ENCODE measurements at places on chromosomes 2 and 18.
A peak's percentile ranks its signal among the peaks of the same experiment; 100 is the strongest.

- DNase-seq: no peak
Measured at GRCh38 chr18:57869221-57869620, 66.1 kb upstream of the ATP8B1 start.

GRCh38 chr2:85273738-85274731 lies 53.8 kb downstream of the TGOLN2 start:
- peak; percentile 100 for DNase-seq

- DNase-seq: no peak
Measured at GRCh38 chr2:28991021-28991420, 9.9 kb downstream of the TOGARAM2 start.

DNA sequence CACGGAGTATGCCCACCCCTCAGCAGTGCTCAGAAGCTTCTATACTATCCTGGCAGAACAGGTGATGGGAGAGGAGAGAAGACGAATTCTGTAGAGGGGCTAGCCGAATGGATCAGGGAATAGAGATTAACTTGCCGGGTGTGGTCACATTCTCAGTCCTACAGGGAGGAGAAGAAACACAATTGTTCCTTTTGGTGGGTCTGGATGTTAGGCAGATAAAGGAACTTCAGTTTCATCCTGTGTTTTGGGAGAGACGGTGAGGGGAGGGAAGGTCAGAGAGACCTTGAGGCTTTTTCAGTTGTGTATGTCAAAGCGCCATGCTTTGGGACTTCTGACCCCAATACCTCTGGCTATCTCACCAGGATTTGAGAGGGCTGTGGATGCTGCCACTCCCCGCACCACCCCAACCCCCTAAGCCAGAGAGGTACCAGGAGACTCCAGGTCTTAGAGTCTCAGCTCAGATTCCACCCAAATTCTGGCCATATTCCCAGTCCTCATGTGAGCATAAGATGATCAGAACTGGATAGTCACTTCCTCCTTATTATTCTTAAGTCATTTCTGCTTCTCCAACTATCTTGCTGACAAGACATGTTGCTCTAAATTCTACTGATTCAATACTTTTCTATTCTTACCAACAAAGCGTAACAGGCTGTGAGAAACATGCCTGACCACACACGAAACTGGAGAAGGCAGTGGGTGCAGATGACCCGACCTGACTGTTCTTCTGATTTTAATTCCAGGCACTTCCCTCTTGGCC lies 2.3 kb upstream of the TMEM37 start:
- DNase-seq: no peak

GRCh38 chr18:13597068-13597467 lies 129.3 kb downstream of the FAM210A start:
- no peak for DNase-seq

GRCh38 chr18:26524504-26525351 lies 23.6 kb downstream of the KCTD1 start:
- DNase-seq: no peak

DNA sequence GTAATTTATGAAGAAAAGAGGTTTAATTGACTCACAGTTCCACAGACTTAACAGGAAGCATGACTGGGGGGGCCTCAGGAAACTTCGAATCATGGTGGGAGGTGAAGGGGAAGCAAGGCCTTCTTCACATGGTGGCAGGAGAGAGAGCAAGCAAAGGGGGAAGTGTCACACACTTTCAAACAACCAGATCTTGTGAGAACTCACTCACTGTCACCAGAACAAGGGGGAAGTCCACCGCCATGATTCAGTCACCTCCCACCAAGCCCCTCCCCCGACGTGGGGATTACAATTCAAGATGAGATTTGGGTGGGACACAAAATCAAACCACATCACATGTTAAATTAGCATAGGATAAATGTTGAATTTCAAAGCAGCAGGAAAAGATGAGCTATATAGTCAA lies 56.2 kb downstream of the STRADB start:
- DNase-seq: no peak

GRCh38 chr2:111522231-111522768 lies 361.7 kb downstream of the ANAPC1 start:
- no peak for DNase-seq

- DNase-seq: no peak
Measured at GRCh38 chr2:150335596-150335995, 151.9 kb downstream of the RND3 start.

- no peak for DNase-seq
Measured at GRCh38 chr2:223751012-223751411, 86.4 kb downstream of the AP1S3 start.

DNA sequence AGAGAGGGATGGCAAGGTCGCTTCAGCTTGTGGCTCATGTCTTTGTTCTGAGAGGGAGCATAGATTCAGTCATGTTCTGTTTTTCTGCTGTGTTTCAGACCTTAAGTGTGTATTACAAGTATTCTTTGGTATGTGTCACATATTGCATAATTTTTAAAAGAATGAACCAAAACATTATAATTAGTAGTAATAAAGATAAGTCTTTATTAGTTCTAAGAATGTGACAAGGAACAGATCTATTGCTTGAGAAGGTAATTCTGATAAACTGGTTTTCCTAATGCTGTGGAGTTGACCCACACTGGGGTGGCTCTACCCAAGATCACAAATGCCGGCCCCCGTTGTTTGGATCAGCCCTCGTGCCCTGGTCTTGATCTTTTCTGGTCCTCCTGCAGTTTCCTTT lies 124.3 kb upstream of the FOSL2 start:
- no peak for DNase-seq

GRCh38 chr2:55923982-55924321 lies 370 bp upstream of the EFEMP1 start:
- DNase-seq: no peak

GRCh38 chr2:205650931-205651330 lies 31.4 kb upstream of the NRP2 start:
- no peak for DNase-seq

GRCh38 chr2:210527286-210527685 lies 29.1 kb upstream of the CPS1 start:
- DNase-seq: no peak

- DNase-seq: no peak
Measured at GRCh38 chr18:48551100-48551499, 12.3 kb downstream of the CTIF start.

DNA sequence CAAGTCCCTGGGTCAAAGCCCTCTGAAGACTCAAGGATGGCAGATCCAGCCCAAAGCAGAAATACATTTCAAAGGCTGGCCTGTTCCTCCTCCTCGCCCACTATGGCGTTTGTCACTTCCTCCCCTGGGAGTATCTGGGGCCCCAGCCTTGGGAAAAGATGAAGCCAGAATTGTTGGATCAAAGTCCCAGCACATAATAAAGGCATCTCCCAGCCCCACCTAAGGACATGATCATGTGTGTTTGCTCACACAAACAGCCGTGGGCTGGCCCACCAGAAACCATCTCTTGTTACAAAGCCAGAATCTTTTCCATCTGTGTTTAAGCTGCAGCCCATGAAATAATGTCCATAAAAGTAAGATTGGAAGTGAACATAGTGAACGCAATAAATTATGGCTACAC lies 50.1 kb upstream of the HAAO start:
- DNase-seq: no peak

DNA sequence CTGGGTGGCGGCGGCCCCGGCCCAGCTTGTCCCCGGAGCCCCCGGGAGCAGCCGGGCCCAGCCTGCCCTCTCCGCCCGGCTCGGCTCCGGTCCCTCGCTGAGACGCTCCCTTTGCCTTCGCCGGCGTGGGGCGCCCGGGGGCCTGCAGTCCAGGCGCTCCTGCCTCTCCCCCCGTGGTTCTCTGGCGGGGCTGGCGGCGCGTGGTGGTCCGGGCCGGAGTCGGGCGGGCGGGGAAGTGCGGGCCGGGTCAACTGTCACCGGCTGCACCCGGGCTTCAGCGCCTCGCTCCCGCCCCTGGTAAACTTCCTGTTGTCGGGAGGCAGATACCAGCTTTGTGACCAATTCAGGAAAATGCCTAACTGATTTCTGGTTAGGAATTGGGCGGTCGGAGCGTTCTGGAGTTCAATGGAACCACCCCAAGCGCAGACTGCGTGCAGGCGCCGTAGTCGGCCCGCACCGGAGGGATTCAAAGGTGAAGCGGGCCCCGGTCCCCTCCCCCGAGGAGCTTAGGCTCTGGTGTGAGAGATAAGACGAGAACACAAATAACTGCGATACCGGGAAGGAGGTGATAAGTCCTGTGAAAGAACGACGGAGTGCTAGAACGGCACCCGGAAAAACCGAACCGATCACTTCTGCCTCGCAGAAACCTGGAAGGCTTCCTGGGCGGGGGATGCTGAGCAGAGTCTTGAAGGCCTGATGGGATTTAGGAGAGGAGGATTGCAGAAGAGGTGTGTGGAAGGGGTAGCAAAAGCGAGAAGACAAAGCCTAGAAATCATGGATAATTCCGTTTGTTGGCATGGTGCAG lies 891 bp downstream of the CAB39 start:
- DNase-seq: peak; percentile 30

- no peak for DNase-seq
Measured at GRCh38 chr2:187819624-187820023, 265.4 kb upstream of the TFPI start.

DNA sequence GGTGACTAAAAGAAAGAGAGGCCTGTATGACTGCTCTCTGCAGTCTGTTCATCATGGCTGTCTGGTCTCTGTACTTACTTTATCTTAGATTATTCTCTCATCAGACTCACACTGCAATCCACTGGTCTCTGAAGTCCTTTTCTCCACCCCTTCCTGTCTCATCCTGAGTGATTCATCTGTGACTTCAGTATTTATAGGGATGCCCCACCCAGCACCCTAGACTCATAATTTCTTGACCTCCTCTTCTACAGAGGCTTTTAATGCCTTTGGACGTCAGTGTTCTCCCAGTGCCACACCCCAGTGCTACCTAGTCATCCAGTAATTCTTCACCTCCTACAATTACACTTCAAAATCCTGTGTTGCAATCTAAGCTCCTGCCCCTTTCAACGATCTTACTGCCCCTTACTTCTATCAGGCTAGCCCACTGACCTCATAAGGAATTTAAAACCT lies 14.9 kb upstream of the ITPRID2 start:
- DNase-seq: no peak

GRCh38 chr2:235063471-235063961 lies 111.7 kb downstream of the SH3BP4 start:
- DNase-seq: no peak

DNA sequence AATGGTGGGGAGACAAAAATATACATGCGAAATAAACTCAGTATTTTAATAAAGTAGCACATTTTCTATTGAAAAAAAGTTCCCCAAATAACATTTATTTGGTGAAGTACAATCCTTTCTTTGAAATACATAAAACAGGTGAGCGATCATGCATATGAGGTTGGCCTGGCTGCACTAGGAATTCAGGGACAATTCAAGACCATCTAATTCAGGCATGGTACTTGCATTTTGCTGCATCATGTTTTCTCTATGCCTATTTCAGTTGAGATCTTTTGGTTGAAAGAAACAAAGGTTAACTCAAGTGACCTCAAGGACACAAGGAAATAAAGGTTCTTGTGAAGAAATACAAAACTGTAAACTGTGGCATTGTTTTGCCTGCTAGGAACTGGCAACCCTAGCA lies 19.8 kb upstream of the TAF4B start:
- DNase-seq: no peak

DNA sequence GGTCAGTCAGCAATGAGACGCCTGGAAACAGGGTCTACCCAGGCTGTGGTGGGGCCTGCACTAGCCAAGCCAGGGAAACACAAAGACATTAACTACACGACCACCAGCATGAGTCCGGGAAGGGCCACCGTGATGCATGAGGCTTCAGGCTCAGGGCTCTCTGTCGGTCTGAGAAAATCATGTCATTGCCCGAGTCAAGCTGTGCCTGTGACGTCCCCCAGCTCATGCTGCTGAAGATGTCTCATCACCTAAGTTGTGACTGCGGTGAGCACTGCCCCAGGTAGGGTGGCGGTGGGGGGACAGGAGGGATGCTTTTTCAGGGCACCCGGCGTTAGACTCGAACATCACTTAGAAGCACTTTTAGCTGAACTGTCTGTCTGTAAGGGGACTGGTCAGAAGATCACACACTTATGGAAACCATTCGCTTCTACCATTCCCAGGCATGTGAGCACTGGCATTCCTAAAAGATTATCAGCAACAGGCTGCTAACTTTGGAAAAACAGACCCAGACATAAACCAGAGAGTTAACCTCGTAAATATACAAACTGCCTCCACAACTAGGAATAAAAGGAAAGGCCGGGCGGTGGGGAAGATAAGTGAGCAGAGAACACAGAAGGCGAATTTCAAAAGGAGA lies 234.5 kb downstream of the HDAC4 start:
- DNase-seq: no peak

GRCh38 chr18:62329691-62330454 lies 4.8 kb downstream of the TNFRSF11A start:
- no peak for DNase-seq

GRCh38 chr2:40497251-40497859 lies 45.5 kb upstream of the SLC8A1 start:
- no peak for DNase-seq

GRCh38 chr2:51760441-51760840 lies 728.5 kb upstream of the NRXN1 start:
- DNase-seq: no peak

- DNase-seq: no peak
Measured at GRCh38 chr2:178385595-178386148, 65.3 kb downstream of the PRKRA start.

- DNase-seq: no peak
Measured at GRCh38 chr2:222747526-222748160, 76.2 kb downstream of the MOGAT1 start.

DNA sequence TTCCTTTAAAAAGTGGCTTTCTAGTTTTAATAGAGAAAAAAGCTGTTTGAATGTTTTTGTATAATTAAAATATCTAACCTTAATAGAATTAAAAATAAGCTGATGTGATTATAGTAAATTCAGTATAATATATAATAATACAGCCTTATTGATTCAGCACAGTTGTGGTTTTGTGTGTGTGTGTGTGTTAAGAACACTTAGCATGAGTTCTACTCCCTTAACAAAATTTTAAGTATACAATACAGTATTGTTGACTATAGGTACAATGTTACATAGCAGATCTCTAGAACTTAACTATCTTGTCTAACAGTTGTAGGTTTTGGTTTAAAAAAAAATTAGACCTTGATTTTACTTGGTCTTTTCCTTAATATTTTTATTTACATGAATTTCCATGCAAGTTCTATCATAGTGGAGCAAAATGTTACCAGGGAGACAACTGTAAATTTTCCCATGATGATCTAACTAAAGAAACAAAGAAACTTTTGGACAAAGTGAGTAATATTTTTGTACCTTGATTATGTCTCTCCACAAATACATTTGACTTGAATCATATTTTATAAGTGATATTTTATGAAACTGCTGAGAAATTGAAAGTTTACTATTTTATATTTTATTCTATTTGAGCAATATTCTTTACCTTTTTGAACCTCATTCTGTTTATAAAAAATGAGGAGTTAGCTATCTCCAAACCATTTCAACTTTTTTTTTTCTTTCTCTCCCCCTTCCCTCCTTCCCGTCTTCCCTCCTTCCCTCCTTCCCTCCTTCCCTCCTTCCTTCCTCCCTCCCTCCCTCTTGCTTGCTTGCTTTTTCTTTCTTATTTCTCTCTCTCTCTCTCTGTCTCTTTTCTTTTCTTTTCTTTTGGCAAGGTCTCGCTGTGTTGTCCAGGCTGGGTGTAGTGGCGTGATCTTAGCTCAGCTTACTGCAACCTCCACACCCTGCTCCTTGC lies 46.3 kb downstream of the ZC3H6 start:
- no peak for DNase-seq

- DNase-seq: peak; percentile 13
Measured at GRCh38 chr2:113979191-113980128, 89.6 kb downstream of the ACTR3 start.

- DNase-seq: no peak
Measured at GRCh38 chr2:113056521-113056920, 2.5 kb upstream of the IL36RN start.
